MG63 (cell line): ENCODE measurements at places on chromosomes 7 and 10. TPM values are rescaled to one million over a fixed set of nuclear protein-coding genes. Genes with fewer than 3 reads are reported as not detected.
A peak's percentile ranks its signal among the peaks of the same experiment; 100 is the strongest.

Gene NRCAM
- 0.79 and 1.5 TPM in 2 replicates for total RNA-seq

Gene CRHR2
- not detected in 2 replicates for total RNA-seq

Gene IMPDH1
- 42.1 and 67.6 TPM in 2 replicates for total RNA-seq

Gene IFIT3
- 32.0 and 47.1 TPM in 2 replicates for total RNA-seq

Gene C10orf62
- not detected in 2 replicates for total RNA-seq

Gene KIFBP
- total RNA-seq, result 40.4 and 43.5 TPM in 2 replicates

Gene RNF32
- total RNA-seq, result 1.8 and 5.2 TPM in 2 replicates

Gene ANLN
- 108 and 160 TPM in 2 replicates for total RNA-seq

Gene PTF1A
- not detected in 2 replicates for total RNA-seq

Gene EXOSC1
- 42.8 and 45.6 TPM in 2 replicates for total RNA-seq

DNA sequence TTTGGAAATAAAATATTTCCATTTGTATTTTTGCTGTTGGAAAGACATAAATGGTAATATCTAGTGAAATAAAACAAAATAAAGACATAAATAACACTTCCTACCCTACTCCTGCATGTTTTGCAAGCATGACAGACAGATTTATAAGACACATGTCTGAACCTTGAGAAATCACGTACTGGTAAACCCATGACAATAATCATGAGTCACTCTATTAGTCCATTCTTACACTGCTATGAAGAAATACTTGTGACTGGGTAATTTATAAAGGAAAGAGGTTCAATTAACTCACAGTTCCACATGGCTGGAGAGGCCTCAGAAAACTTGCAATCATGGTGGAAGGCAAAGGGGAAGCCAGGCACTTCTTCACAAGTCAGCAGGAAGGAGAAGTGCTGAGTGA lies 942.2 kb downstream of the REEP3 start:
- DNase-seq, result no peak

GRCh38 chr7:127803626-127804025 lies 151.6 kb downstream of the SND1 start:
- DNase-seq, result no peak

DNA sequence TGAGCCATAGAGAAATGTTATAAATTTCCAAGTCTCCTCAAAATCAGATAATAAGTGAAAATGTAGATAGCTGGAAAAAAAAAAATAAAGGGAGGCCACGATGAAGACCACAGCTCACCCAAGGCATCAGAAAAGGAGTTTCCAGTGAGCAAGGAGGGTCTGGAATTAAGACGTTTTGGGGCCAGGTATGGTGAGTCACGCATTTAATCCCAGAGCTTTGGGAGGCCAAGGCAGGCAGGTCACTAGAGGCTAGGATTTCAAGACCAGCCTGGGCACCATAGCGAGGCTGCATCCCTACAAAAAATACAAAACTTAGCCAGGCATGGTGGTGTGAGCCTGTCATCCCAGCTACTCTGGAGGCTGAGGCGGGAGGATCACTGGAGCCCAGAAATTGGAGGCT lies 65.5 kb downstream of the ASB13 start:
- DNase-seq, result peak; percentile 36

DNA sequence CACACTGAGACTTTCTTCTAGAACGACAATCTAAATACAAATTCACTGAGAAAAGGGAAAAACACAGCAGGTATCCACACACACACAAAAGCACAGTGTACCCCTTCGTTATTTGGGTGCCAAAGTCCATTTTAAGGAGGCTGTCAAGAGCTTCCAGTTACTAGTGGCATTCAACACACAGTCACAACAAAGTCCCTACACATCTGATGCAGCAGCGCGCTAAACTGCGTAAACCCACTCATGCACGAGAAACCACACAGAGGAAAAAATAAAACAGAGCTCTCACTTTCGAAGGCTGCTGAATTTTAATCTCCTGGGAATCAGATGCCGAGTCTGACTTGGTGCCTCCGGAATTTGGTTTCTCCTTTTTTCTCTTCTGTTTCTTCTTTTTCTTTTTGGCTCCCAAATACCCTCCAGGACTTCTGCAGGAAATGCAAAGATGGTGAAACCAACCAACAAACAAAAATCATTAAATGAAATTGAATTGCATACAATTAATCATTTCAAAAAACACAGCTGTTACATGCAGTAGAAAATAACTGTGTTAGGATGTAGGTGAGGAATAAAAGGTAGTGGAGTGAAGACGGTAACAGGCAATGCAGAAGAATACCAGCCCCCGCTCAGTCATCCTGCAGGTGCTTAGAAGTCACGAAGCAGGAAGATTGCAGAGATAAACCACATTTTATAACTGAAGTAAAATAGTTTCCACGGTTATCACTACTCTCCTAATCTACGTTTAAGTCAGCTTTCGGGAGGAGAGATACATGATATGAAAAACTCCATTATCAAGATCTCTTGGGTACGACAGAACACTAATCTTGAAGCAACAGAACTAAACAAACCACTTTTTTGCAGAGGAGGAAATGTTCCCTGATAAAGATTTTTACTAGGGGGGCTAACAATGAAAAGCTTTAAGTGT lies 27.1 kb downstream of the NMT2 start:
- DNase-seq, result no peak

- DNase-seq, result no peak
Measured at GRCh38 chr7:120402801-120403200, 129.8 kb downstream of the KCND2 start.

- DNase-seq, result no peak
Measured at GRCh38 chr10:126478546-126478945, 90.3 kb upstream of the ADAM12 start.

- peak; percentile 58 for DNase-seq
Measured at GRCh38 chr10:63819753-63820329, 298.6 kb downstream of the REEP3 start.

DNA sequence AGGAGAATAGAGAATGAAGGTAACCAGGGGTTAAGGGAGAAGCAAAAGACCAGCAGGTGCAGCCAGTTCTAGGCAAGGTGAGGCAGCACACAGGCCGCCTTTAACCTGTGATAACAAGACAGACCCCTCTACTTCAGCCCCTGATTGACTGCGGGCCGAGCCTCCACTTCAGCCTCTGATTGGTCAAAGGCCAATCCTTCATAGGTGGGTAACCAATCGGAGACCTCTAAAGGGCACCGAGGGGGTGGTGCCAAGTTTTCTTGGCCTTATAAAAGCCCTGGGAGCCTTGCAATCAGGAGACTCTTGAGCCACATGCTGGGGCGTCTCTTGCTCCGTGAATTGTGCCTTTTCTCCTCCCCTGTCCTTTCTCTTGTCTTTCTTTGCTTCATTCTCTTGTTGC lies 98.8 kb downstream of the ELFN1 start:
- no peak for DNase-seq

DNA sequence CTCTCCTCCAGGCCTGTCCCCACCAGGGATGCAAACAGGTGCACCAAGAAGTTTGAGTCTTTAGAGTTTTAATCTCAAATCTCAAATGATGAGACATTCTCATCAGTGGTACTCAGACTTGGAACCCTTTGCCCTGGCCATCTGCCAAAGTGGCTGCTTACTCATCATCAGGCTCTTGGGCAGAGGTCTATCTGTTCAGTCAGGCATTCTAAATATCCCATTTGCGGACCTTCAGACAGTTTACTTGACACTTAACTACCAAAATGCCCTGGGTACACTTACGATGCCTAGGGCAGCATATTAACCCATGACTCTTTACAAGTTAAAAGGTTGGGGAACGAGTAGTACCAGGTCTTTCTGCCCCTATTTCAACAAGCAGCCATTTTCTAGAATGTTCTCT lies 61.2 kb upstream of the YAE1 start:
- peak; percentile 88 for DNase-seq

GRCh38 chr7:130881091-130881798 lies 147.2 kb upstream of the KLF14 start:
- no peak for DNase-seq

GRCh38 chr7:86454753-86455152 lies 189.0 kb upstream of the GRM3 start:
- DNase-seq, result no peak

- no peak for DNase-seq
Measured at GRCh38 chr7:47318395-47319182, 263.3 kb downstream of the TNS3 start.

GRCh38 chr7:158445421-158446175 lies 142.0 kb downstream of the PTPRN2 start:
- DNase-seq, result no peak

GRCh38 chr7:12633582-12633981 lies 53.9 kb upstream of the ARL4A start:
- no peak for DNase-seq

DNA sequence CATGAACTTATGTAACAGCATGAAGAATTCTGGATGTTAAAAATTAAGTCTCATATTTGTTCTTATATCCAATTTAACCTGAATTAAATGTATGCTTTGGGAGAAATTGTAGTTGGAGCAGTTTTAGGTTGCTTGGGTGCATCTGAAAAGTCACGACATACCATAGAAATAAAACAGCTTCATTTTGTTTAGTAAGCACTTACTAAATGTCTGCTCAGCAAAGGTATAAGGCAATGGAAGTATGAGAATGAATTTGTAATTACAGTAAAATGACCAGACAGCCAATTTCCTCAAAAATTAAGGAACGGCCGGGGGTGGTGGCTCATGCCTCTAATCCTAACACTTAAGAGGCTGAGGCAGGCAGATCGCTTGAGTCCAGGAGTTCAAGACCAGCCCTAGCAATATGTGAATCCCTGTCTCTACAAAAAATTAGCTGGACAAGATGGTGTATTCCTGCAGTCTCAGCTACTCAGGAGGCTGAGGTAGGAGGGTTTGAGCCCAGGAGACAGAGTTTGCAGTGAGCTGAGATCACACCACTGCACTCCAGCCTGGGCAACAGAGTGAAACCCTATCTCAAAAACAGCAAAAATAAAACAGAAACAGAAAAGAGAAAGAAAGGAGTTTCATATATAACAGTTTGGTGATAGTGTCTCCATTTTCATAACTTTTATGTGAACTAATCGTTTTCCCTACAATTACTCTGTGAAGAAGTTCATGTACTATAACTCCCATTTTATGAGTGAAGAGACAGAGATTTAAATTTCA lies 47.2 kb upstream of the KLF6 start:
- DNase-seq, result no peak

- no peak for DNase-seq
Measured at GRCh38 chr7:157529768-157530560, 193.2 kb downstream of the DNAJB6 start.

DNA sequence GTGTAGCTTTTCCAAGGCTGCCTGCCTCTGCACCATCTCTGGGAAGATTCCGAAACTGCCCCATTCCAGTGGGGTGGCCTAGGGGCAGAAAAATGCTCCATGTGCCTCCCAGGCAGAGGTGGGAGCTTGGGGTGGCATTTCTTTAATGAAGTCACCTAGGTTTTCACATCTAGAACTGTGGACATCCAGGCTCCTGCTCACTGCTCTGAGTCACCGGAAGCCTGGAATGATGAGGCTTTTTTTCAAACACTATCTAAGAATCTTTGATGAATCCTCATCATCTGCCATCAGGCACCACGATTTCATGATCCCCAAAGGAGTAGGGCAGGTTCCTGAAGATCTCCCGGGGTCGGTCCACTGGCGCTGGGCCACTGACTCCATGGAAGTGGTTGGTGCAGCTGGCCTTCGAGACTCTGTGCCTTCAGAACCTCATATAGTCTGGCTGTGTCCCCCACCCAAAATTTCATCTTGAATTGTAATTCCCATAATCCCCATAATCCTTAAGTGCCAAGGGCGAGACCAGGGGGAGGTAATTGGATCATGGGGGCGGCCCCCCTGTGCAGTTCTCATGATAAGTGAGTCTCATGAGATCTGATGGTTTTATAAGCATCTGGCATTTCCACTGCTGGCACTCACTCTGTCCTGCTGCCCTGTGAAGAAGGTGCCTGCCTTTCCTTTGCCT lies 37.1 kb downstream of the MTURN start:
- DNase-seq, result peak; percentile 60

DNA sequence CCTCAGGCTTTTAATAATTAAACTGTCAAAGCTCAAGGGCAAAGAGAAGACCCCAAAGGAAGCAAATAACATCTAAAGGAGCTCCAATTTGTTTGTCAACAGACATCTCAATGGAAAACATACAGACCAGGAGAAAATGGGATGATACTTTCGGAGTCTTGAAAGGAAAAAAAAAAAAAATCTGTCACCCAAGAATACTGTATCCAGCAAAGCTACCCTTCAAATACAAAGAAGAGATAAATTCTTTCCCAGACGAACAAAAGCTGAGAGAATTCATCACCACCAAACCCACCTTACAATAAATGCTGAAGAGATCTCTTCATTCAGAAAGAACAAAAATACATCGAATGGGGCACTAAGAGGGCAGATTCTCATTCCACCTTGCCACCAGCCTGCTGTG lies 232.8 kb downstream of the PTPRN2 start:
- DNase-seq, result no peak

- DNase-seq, result no peak
Measured at GRCh38 chr10:131660427-131660826, 240.4 kb upstream of the PPP2R2D start.

GRCh38 chr10:28217848-28218247 lies 85.0 kb downstream of the MPP7 start:
- peak; percentile 4 for DNase-seq

GRCh38 chr10:70619271-70620019 lies 16.9 kb upstream of the PRF1 start:
- no peak for DNase-seq

DNA sequence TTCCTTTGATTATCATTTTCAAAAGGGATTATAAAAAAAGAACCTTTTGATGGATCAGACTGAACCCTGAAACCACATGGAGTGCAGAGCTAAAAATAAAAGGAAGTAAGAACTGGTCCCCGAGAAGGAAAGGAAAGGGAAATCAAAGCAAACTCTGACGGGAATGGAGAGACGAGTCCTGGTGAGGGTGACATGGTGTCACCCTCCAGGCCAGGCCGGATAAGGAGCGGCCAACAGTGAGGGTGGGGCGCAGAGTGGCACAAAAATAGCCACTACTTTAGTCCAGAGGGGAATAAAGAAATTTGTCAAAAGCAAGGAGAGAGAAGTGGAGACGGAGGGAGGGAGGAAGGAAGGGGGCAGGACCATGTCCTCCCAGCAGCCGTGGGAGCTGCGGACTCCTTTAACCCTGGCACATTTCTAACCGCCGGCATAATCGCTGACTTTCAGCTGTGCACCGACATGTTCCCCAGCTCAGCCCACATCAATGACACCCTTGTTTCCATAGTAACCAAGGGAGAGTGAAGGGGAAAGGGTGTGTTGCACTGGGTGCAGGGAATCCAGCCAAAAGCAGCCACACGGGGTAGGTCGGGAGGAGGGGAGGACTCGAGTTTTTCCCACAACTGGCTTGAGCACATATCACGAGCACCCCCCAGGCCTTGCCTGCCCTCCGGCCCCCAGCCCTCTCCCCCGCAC lies 29.7 kb downstream of the TRIM8 start:
- DNase-seq, result no peak

DNA sequence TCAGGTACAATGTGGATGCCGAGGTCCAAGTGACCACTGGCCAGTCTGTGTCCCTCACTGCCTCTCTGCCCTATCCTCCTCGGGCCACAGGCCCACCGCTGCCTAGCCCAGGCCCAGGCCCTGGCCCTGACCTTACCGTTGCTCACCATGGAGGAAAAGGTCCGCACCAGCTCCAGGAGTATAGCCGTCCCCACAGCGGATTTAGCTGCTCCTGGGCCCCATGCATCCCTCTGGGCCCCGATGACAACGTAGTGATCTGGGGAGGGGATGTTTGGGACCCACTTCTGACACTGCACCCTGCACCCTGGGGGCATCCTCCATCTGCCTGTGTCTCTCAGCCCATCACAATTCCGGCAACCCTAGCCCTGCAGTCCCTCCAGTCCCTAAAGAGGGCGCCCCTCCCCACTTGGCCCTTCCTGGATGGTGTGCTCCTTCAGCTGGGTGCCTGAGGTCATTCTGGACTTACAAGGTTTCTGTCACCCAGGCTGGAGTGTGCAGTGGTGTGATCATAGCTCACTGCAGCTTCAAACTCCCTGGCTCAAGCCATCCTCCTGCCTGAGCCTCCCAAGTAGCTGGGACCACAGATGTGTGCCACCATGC lies 12.1 kb downstream of the TFR2 start:
- no peak for DNase-seq
